ENCODE measurements at places on chromosomes 5 and 9.

DNA sequence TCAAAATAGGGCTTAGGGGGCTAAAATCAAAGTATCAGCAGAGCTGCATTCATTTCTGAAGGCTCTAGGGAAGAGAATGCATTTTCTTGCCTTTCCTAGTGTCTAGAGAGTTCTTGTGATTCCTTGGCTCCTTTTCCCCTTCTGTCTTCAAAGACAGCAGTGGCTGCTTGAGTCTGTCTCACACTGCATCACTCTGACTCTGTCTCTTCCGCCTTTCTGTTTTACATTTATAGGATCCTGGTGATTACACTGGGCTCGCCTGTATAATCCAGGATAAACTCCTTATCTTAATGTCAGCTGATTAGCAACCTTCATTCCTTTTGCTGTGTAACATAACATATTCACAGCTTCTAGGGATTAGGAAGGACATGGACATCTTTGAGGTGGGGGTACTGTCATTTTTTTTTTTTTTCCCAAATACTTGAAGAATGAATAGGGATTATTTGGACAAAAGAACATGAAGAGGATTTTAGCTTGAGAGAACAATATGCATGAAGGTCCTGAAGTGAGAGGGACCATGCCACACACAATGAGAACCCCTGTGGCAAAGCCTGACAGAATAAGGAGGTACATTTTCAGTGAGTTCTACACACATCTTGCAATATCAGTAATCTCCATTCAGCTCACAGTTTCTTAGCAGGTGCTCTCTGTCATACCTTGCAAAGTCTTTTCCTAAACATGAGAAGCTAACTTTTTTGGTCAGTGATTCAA, 267.6 kb downstream of the FAM170A start:
- DNase-seq = no peak

- peak; percentile 90 for DNase-seq
Observed at GRCh38 chr5:126351153-126351552, 72.1 kb upstream of the GRAMD2B start.

DNA sequence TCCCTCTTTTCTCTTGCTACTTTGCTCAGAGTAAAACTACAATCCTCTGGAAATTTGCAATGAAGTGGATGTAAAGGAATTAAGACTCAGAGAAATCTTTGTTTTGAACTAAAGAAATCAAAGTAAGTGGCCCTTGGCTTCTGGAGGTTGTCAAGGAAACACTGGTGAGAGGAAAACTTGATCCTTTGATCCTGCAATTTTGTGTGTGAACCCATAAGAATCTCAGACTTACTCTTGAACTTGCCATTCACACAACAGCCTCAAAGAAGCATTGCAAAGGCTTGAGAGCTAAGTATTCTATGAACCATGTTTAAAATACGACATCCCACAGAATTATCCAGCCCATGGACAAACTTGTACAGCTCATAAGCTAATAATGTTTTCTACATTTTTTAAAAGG, 827.5 kb downstream of the TAF11L14 start:
- DNase-seq = no peak

DNA sequence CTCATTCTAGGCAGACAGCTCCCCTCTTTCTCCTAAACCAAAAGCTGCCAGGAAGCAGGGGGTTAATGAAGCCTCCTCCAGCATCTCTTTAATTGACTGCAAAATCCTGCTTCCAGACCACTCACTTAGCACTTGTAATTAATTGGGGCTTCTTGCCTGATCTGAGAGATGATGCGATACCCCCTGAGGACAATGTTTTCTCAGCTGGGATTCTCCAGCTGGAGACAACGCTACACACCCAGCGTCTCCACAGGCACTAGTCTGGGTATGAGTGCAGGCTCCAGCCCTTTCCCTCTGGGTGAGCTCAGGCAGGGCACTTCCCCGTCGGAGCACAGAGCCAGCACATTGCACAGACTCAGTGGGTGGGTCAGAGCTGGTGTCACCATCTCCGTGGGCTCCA, 16.1 kb downstream of the CPLX2 start:
- no peak for DNase-seq

DNA sequence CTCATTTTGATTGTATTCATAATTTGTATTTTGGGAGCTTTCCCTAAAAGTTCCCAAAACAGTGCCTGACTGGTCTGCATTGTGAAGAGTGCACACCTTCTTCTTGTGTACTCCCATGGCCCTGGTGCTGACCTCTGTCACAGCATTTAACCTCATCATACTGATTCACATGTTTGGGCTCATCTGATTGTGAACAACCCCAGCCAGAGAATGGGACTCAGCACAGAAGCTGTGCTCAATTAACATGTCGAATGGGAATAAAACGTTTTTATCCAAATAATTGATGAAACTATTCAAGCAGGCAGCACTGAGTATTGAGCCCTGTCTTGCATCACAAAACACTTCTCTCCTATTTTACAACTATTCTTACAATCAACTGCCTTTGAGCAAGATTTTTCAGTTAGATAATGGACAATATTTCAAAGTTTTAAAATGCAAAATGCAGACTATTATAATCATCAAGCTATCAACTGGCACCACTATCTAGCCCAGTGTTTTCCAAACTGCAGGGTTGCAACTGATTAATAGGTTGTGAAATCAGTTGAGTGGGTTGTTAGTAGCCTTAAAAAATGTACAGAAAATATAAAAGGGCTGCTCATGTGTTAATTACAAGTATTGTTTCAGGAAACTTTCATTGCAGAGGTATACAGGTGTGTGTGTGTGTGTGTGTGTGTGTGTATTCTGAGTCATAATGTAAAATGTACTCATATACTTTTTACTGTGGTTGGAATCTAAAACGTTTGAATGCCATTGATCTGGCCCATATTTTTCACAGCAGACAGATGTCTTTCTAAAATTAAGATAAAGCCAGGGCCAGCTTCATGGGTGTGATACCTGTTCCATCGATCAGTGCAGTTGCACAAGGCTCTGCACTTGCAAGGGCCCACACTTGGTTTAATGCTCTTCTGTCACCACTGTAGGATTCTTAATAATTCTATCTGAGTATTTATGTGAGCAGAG, 190.5 kb downstream of the PIK3R1 start:
- no peak for DNase-seq

- DNase-seq = peak; percentile 64
Observed at GRCh38 chr5:10704949-10705621, 55.9 kb downstream of the DAP start.

- peak; percentile 37 for DNase-seq
Observed at GRCh38 chr9:7315746-7316145, 483.8 kb downstream of the DMAC1 start.

GRCh38 chr9:74412236-74412979, 84.7 kb upstream of the RORB start:
- no peak for DNase-seq

- DNase-seq = no peak
Observed at GRCh38 chr9:83219924-83220438, 157.0 kb upstream of the RASEF start.

GRCh38 chr5:51691538-51692079, 308.4 kb downstream of the ISL1 start:
- no peak for DNase-seq

GRCh38 chr5:15791859-15792258, 291.9 kb downstream of the FBXL7 start:
- peak; percentile 63 for DNase-seq

DNA sequence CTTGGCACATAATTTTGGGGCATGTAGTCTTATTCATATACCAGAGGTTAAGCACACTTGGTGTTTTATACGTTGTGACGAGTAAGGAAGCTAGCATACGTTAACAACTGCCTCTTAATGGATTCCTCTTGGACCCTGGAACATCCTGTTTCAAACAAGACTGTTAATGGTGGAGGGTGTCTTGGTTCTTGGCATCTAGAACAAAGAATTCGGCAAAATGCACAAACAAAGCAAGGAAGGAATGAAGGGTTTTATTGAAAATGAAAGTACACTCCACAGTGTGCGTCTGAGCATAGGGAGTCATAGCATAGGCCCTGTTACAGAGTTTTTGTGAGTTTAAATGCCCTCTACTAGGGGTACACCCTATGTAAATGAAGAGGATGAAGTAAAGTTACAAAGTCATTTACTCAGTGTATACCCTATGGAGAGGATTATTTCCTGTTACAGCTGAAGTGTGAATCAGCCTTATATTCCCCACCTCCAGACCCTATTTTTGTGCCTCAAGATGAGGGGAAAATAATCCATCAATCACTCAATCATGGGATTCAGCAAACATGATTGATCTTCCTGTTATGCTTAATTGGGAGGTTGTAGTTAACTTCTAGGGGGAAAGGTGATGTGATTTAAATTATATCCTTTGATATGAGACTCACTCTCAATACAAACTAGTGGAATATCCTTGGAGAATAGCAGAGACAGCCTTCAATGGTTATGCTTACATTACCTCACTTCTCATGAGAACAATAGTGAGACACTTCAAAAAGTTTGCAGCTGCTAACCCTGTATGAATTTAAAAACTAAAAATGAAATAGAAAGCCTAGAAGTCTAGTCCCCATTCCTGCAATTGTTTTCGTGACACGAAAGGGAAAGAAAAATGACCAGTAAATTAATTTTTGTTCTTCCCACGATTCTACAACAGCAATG, 84.9 kb upstream of the MYO10 start:
- DNase-seq = no peak

GRCh38 chr5:159503236-159503635, 172.9 kb upstream of the IL12B start:
- DNase-seq = no peak

GRCh38 chr5:148699028-148699427, 44.7 kb upstream of the HTR4 start:
- no peak for DNase-seq
